ENCODE measurements at places on chromosomes 3 and 15.
A peak's percentile ranks its signal among the peaks of the same experiment; 100 is the strongest.

GRCh38 chr3:169278092-169278491 is 385.4 kb downstream of the MECOM start:
- DNase-seq = no peak

DNA sequence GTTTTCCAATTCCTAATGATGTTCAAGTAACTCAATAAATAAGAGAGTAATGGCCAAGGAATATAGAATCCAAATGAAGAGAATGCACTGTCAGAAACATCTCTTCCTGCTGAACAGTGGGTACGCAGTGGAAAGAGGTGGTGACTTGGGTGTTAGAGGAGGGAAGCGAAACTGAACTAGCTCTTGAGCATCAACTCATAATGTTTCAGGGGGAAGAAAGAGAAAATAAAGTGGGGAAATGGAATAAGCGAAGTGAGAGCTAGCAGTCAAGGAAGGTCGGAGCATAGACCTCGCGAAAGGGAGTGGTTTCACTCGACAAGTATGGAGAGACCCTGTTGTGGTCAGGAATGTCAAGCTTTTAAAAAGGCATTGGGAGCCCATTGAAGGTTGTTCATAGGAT is 309.5 kb downstream of the GAP43 start:
- DNase-seq = no peak

DNA sequence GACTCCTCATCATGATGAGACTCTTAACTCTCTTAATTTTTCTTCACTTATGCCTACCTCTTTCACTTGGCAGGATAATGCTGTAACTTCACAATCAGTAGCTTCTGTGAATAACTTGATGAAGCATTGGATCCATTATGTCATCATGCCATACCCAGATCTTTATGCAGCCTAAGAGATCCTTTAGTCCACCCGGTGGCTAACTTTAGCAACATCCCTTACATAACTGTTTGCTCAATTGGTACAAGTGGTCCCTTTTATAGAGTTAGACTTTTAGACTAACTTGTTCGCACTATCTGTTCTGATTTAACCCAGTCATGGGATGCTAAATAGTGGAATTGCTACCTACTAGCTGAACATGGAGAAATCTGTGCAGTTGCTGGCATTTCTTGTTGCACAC is 184.5 kb downstream of the USP13 start:
- no peak for DNase-seq

DNA sequence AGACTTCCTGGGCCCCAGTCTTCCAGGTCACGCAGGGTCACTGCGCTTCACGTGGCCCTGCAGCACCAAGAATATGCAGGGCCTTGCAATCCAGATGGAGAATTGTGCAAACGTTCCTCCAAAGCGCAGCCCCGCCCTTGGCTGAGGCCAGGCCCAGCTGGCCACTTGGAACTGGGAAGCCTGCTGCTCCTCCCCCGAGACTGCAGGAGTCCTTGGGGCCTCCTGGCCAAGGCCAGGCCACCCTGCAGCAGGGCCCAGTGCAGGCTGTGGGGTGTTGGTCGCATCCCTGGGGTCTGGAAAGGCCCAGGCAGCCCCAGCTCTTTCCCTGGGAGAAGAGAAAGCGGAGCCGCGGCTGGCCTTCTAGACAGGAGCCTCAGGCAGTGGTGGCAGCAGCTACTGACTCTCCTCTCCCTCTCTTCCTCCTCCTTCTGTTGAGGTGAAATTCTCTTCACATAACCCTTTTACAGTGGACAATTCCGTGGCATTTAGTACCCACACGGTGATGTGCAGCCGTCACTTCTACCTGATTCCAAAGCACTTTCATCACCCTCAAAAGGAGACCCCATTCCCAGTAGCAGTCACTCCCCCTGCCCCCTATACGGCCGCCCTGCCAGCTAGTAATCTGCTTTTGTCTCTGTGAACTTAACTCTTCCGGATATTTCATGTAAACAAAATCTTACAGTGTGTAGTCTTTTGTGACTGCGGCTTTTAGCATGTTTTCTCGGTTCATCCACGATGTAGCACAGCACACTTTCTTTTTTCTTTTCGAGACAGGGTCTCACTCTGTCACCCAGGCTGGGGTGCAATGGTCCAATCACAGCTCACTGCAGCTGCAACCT is 103.9 kb downstream of the TMEM266 start:
- DNase-seq = no peak

GRCh38 chr15:48674876-48675275 is 29.4 kb upstream of the FBN1 start:
- DNase-seq = no peak

GRCh38 chr3:125394406-125394805 is 19.3 kb upstream of the ZNF148 start:
- DNase-seq = no peak

DNA sequence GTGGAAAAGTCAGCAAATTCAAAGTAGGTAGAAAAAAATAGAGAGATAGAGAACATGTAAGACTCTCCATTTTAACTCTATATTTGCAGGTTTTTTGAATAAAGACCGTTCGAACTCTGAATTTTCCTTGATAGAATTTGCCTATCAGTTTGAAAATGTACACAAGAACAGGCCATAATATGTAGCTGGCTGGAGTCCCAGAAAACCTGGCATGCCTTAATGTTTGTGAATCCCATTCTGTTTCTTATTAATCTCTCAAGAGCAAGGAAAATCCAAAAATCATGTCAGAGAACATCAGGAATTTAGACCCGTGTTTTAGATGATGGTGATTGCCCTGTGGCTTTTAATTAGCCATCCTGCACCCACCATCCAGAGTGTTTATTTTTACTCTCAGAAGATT is 7.2 kb upstream of the CFAP161 start:
- DNase-seq = no peak

- DNase-seq = no peak
Measured at GRCh38 chr3:97235611-97236315, 421.4 kb downstream of the EPHA6 start.

GRCh38 chr15:65095747-65096104 is 19.2 kb downstream of the KBTBD13 start:
- DNase-seq = no peak

GRCh38 chr3:129286081-129286480 is 7.4 kb downstream of the HMCES start:
- DNase-seq = no peak

DNA sequence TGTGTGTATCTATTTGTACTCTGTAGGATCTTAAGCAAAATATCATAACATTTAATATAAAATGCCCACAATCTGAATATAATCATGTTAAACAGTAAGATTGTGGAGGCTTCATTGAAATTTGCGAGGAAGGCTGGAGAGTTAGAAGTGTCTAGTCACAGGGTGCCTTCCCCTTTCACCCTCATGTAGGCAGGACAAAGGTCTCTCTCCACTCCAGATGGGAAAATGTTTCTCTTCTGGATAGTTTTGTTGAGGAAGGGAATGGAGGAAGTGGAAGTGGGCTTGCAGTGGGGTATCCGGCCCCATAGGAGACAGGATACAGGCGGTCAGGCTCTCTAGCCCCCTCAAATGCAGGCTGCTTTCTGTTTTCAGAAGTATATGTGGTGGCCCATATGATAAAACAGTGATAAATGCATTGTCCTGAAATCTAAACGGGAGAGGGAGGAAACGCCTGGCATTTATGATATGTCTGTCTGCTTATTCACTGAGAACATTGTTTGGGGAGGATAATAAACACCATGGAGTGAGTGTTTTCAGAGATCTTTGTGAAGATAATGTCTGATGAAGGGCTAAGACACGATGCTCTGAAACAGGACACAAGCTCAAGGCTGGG is 13.3 kb upstream of the MYZAP start:
- no peak for DNase-seq

DNA sequence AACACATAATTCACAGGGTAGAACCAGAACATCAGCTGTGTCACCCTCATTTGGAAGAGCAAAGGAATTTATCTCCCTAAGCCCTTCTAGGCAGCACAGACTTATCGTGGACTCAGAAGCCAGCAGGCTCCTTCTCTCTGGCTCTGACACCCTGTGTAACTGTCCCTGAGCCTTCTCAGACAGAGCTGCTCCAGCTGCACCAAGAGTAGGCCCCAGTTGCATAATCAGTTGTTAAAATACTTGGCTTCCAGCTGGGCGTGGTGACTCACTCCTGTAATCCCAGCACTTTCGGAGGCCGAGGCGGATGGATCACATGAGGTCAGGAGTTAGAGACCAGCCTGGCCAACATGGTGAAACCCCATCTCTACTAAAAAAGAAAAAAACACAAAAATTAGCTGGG is 49.4 kb upstream of the ACVR2B start:
- no peak for DNase-seq

DNA sequence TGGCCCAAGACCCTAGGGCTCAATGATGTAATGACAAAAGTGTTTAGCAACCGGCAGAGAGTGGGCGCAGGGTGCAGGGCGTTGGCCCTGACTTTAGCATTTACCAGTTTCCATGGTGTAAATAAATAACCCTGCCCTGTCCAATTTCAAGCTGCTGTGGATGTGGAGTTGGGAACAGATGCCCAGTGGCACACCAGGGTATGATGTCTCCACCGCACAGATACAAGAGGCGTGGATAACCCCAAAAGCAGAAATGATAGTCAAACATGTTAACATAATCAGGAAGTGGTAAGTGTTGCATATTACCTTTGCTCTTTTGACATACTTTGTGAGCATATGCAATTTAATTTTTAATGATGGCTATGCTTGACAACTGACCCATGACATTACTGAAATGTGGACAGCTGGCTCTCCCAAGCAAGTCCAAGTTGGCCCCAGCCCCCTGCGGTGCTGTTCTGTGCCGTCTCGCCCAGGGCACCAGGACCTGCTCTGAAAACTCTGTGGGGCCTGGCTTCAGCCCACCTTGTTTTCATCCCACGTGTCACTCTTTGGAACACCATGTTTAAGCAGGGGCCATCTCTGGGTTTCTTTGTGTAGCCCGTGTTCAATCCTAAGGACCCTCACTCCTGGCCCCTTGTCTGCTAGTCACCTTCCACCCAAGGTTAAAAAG is 10.8 kb upstream of the ANPEP start:
- DNase-seq = no peak

DNA sequence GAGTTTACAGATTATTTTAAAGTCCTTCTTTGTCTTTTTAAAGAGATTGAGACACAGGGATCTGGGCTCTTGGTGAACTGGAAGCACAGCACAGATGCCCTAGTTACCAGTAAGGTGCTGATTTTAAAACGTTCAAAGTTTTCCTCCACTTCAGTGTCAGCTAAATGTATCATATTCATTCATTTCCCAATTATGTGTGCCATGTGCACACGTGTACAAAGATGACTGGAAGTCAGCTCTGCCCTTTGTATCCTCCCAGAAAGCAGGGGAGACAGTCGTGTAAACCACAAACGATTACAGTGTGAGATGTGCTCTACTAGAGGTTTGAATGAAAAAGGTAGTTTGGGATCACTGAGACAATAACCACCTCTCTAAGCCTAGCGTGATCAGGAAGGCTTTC is 730 bp downstream of the ZKSCAN7 start:
- DNase-seq = no peak

- DNase-seq = no peak
Measured at GRCh38 chr3:167437428-167438139, 36.3 kb downstream of the SERPINI2 start.

- no peak for DNase-seq
Measured at GRCh38 chr3:16309558-16309957, 44.5 kb downstream of the OXNAD1 start.

DNA sequence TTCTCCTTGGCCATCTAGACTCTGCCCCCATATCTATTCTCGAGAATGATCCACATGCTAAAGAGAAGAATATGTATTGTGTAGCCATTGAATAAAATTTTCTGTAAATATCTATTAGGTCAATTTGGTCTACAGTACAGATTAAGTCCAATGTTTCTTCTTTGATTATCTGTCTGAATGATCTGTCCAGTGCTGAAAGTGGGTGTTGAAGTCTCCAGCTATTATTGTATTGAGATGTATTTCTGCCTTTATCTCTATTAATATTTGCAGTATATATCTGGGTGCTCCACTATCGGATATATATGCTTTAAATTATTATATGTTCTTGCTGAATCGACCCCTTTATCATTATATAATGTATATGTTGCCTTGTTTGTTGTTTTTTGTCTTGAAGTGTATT is 384.9 kb upstream of the ROBO1 start:
- no peak for DNase-seq

DNA sequence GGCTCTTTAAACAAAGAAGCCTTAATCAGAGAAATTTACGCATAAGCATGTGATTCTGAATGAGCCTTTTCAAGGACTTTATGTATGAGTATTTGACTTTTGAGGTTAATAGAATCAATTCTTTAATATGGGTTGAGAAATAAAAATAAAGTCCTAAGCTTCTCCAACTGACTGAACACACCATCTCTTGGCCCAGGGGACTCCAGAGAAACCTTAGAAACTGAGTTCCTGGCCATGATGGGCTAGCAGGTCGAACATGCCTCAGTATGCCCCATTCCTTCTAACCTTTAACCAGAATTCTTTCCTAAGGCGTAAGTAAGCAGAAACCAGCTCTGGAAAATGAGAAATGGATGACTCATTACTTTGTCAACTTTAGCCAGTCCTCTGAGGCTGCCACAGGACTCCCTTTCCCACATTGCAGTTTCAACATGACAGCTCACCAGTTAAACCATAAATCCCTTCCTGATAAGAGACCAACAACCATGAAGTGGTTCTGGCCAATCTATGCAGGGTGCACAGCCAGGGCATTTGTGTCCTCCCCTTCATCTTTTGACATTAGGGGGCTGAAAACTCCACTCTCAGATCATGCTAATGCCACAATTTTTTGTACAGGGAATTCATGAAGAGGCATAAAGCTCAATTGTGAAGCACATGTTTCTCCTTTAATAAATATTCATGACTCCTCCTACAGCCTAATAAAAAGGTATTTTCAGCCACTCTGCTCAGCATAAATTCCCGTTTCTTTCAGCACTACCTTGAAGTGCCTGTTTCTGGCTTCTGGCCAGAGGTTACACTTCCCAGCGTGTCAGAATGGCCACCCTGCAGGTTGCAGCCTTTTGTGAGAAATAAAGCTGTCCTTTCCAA is 33.3 kb downstream of the TM4SF18 start:
- DNase-seq = peak; percentile 60

DNA sequence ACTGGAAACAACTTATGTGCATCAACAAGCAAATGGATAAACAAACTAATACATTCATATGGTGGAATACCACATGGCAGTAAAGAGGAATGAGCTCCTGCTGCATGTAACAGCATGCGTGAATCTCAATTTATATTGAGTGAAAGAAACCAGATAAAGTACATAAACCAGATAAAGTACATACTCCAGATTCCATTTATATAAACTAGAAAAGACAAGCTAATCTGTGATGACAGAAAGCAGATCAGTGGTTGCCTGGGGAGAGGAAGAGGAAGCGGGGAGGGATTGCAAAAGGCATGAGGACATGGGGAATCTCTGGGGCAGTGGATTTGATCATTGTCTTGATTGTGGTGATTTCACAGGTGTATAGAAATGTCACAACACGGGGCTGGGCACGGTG is 34.2 kb downstream of the LIMD1 start:
- DNase-seq = no peak

GRCh38 chr15:40337597-40337996 is 3.1 kb downstream of the CCDC9B start:
- DNase-seq = no peak

- no peak for DNase-seq
Measured at GRCh38 chr3:147930232-147930807, 521.2 kb downstream of the ZIC1 start.

DNA sequence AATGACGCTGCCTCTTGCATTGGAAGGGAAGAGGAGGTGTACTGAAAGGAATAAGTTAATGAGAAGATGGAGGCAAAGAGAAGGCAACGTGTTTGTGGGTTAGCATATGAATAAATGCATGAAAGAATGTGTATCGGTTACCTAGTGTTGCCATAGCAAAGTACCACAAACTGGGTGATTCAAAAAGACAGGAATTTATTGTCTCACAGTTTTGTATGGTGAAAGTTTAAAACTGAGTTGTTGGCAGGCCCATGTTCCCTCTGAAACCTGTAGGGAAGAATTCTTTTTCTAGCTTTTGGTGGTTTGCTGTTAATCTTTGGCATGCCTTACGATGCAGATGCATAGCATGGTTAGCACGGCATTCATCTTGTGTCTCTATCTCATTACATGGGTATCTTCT is 729.9 kb downstream of the MECOM start:
- DNase-seq = no peak

Data from fibroblast of skin of left biceps (primary cell).